ENCODE measurements at places on chromosomes 2 and 18.

GRCh38 chr18:2914881-2915240, 68.1 kb downstream of the EMILIN2 start:
- no peak for DNase-seq

DNA sequence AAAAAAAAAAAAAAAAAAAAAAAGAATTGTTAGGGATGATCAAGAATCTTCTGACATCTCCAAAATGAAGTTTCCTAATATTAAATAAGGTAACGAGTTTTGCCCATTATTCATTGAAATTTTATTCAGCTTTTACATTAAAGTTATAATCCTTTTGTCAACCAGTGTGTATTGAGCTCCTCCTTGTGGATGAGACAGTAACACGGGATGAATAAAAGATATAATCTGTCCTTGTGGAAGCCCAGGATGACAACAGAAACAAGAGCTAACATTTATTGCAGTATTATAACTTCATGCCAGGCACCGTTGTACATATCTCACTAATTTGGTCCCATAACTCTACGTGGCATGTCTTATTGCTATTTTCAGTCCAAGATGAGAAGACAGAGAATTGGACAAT, 33.4 kb upstream of the SERPINB7 start:
- DNase-seq = no peak

DNA sequence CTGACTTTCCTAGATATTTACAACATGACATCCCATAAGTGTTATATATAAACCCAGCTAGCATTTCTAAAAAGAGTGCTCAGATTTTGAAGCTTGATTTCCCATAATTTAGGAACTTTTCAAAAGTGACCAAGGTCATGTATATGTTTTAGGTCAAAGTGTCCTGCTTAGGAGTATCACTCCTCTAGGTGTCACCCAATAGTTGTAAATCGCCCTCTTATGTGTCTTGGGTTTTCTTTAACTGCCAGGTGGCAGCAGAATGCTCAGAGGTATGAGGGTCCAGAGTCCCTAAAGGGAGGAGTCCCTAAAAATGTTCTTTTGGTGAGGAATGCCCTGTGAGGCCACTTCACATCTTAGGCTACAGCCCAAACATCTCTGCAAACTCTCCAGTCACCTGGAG, 358.3 kb downstream of the CELF4 start:
- DNase-seq = no peak

- no peak for DNase-seq
Measured at GRCh38 chr2:65177751-65178442, 48.0 kb upstream of the RAB1A start.

DNA sequence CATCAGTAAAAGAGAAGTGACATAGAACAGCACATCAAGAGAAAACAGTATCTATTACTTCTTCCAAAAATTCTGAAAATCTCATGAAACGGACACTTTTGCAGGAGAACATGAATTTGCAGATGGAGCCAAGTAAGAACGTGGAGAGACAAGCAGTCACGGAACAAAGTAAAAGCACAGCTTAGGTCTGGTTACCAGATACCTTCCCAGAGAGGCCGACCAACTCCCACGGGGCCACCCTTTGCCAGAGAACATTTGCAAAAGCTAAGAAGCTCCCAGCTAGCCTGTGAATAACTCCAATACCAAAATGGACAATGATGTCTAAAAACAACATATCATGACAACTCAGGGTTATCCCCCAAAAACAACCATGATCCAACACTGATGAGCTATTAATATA, 38.9 kb downstream of the THAP4 start:
- no peak for DNase-seq

DNA sequence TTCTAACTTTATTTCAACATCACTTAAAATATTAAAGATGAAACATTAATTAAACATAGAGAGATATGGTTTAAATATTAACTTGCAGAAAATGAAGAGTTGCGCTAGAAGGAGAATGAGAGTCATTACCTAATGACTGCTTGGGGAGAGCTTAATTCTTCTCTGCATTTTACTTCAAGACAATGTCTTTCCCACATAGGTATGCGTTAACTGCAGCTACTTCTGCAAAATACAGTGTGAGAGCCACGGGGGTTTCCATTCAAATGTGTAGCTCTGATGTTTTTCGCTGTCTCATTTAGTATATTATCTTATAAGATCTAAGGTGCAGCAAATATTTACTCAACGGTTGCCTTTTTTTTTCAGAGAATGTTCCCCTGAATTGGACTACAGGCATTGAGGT, 126.7 kb downstream of the TMX3 start:
- no peak for DNase-seq

- no peak for DNase-seq
Measured at GRCh38 chr2:162092658-162093556, 18.9 kb upstream of the DPP4 start.

DNA sequence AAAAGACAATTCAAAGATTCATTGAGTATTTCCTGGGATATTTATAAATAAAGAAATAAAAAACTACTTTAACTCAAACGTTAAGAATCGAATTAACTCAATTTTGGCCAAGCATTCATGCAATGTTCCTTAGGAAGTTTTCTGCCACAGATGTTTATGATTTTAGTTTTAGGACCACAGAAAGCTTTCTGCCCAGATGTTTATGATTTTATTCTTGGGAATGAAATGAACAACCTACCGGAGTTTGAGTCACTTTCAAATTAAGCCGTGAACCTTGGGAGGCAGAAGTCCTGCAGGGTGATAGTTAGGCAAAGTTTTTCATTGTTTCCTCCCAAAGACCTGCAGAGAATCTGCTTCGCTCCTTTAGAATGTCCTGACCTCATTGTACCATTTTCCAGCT, 34.7 kb upstream of the MBP start:
- DNase-seq = no peak

GRCh38 chr2:20538308-20539132, 91.6 kb downstream of the RHOB start:
- no peak for DNase-seq

GRCh38 chr2:6828299-6828584, 37.5 kb downstream of the CMPK2 start:
- DNase-seq = no peak

- no peak for DNase-seq
Measured at GRCh38 chr2:43831543-43832294, 6.9 kb downstream of the ABCG5 start.

DNA sequence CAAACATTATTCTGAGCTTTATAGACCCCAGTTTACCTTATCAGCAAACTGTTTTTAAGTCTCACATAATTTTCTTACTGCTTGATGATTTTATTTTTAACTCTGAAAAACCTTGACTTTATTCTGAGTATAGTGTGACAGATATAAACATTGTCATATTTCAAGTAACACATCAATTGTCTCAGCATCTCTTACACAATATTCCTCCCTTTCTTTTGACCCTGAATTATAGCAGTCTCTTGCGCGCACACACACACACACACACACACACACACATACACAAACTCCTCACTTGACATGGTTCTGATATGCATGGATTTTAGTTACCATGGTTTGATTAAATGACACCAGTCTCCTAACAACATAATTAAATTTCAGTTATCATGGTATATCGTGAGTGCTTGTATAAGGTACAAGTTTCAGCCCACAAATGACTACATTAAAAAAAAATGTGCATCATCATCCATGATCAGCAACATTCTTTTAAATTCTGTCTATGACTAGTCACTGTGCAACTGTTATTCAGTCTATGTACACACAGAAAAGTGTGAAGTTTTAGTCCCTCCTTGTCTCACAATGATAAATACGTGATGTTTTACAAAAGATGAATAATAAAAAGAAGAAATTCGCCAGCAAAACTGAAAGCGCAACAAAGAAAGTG, 39.5 kb upstream of the TACR1 start:
- no peak for DNase-seq

GRCh38 chr2:177242121-177242987, 22.2 kb downstream of the NFE2L2 start:
- no peak for DNase-seq

DNA sequence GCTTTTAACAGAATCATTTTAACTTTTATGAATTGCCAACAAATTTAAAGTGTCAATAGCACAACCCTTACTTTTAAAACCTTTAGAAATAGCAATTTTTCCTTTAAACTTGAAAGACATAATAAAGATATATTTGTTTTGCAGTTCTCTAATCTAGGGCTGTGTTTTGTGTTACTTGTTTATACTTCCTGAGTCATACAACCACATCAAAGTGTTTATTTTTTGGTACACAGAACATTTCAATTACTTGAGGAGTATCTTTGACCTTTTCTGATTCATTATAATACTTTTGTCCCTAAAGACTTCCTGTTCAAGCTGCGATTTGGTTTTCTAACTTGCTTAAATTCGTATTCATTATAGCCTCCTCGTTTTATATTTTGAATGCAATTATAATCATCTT, 21.8 kb downstream of the TYW5 start:
- DNase-seq = no peak

DNA sequence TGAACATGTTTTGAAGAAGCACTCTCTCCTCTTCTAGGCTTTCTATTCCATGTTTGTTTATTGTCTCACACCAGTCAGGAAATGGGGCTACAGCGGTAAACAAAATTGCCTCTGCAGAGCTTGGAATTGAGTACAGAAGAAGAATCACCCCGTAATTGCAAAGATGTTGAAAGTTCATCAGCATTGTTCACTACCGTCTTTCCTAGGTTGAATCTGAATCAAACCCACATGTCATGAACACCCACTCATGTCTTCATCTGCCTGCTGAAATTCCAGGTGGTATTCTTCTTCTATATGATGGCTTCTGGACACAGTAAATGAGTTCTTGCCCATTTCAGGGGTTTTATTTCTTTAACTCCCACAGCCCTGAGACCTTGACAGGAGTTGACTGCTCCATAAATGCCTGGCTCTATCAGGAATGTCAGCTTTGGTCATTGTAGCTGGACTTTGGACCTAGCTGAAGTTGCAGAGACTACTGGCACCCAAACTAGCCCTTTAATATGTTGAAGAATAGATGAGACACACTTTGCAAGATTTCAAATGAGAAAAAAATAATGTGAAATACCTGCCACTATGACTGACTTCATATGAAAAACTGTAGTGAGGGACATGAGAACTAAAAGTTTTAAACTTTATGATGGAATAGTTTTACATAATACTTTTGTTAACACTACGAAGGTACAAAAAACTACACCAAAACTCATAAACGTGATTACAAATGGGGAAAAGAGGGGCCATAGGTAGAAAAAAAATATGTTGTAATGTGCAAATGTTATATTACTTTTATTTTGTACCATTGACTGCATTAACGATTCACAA, 1235.3 kb upstream of the ZEB2 start:
- no peak for DNase-seq

DNA sequence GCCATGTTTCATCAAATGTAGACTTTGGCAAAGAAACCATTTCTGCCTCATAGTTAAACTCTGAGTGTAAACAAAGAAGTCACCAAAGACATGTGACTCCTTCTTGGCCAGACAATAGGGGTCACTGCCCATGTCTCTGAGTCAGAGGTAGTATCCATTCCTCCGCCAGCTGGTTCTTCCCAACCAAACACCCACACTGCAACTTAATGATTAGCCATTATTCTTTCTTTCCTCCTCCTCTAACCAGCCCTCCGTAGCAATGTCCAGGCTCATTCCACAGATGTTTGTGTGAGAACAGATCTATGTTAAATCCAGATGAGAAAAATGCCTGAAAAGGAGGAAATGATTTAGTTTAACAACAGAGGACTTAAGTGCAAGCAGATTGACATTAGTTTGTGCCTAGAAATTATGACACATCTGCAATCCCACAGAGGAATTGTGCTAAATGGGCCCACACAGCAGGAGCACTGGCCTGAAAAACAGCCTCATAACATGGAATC, 127.9 kb upstream of the SH3BP4 start:
- DNase-seq = no peak

- no peak for DNase-seq
Measured at GRCh38 chr2:201579536-201579935, 63.8 kb downstream of the TMEM237 start.

DNA sequence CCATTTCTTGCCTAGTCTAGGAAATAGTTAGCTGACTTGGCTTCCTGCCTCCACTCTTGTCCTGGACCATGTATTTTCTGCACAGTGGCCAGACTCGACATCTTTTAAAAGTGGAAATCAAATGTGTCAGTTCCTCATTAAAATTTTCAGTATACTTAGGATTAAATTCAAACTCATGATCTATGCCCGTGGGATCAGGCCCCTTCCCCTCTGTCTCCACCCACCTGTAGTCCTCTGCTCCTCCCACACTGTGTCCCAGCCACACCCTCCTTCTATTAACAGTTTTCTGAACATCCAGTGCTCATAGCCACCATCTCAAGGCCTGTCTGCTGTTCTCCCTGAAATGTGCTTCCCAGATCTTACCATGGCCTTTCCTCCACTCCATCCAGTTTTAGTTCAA, 13.3 kb downstream of the ARHGAP25 start:
- DNase-seq = no peak

DNA sequence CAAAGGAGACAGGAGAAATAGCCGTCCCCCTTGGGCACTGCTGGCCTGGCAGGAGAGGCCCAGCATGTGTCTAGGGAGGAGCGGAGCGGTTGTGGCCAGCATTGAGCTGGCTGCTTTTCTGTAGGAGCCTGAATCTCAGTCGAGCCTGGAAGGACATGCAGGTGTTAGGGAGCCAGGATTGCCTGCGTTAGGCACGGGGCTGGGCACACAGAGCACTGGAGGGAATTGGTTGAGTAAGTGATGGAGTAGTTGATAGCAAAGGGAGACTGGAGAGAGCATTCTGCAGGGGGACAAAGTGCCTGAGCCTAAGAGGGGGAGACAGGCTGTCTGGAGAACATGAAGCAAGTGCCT, 22.8 kb downstream of the ASAP2 start:
- no peak for DNase-seq

DNA sequence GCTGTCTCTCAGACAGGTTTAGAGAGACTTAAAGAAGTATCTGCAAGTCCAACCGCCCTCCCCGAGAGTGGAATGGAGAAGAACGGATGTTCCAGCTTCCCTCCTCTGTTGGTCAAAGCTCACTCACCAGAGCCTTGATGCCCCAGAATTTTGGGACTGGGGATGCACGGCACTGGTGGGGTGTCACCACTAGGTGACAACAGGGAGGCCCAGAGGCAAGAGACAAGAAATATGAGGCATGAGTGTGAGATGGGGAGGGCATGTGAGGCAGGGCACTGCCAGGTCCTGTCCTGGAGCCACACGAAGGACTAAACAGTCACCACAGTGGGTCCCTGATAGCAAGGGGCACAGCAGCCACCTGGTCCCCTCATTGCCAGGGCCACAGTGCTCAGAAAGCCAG, 35.1 kb upstream of the SH3BP4 start:
- DNase-seq = no peak

- no peak for DNase-seq
Measured at GRCh38 chr18:77321823-77322805, 72.5 kb downstream of the GALR1 start.

DNA sequence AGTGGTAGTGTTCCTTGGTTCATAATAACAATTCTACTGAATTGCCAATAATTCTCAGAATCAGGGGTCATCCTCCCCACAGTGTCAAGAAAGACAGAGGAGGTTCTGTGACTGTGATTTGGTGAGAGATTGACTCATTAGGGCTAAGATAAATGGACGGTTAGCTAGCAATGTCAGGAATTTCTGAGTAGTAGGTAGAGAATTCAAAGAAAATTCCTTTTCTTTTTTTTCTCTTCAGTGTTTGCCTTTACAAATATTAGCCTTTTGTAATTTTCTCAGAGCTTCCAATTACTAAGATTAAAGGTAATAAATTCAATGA, 16.8 kb upstream of the CRIM1 start:
- no peak for DNase-seq

Measured in activated T-cell treated with anti-CD3 and anti-CD28 coated beads for 4 hours (primary cell).